ENCODE measurements at places on chromosomes 5 and 9.

DNA sequence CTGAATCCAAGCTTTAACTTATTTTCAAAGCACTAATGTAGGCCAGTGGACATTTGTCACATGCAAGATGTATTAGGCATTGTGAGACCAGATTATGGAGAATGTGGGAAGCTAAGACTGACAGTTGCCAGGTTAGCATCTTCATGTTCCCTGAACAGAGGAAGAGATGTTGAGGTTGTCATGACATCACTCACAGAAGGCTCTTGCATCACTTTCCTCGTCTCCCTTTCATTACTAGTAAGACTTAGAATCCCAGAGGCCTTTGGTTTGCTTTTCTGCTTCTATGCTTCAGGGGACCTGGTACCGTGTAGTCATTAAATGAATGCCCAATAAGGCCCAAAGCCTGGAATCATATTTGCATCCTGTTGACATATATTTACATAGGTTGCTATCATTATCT lies 76.4 kb upstream of the RPS23 start:
- no peak for DNase-seq

DNA sequence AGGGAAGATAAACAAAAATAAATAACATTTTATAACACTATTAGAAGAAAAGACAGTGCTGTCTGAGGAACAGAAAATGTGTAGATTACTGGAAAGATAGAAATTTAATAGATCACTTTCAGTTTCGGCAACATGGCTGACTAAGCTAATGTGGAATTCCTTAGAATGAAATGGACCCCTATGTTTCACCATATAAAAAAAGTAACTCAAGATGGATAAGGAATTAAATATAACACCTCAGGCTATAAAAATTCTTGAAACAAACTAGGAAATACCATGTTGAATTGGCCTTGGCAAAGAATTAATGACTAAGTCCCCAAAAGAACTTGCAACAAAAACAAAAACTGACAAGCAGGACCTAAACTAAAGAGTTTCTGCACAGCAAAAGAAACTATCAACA lies 558.3 kb downstream of the CHSY3 start:
- DNase-seq, result no peak

GRCh38 chr9:88993327-88993726 lies 2.1 kb downstream of the S1PR3 start:
- DNase-seq, result no peak

- DNase-seq, result no peak
Measured at GRCh38 chr9:134416385-134417015, 90.2 kb downstream of the RXRA start.

DNA sequence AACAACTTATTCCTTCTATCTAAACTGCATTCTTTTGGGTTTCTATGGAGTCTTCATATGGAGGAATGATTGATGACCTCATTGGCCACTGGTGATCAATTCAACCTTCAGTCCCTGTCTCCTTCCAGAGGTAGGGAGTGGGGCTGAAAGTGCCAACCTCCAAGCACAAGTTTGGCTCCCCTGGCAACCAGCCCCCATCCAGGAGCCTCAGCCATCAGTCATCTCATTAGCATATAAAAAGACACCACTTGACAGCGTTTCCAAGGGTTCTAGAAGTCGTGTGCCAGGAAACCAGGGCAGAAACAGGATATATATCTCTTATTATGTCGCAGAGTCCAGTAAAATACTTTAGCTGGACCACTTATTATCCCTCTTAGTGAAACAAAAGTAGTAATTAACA lies 9.8 kb downstream of the SLC31A2 start:
- no peak for DNase-seq

- DNase-seq, result no peak
Measured at GRCh38 chr9:90385146-90385545, 257.5 kb downstream of the DIRAS2 start.

GRCh38 chr5:137453483-137454080 lies 45.5 kb downstream of the SPOCK1 start:
- peak; percentile 88 for DNase-seq

- DNase-seq, result peak; percentile 84
Measured at GRCh38 chr9:84697509-84698114, 28.1 kb downstream of the NTRK2 start.

DNA sequence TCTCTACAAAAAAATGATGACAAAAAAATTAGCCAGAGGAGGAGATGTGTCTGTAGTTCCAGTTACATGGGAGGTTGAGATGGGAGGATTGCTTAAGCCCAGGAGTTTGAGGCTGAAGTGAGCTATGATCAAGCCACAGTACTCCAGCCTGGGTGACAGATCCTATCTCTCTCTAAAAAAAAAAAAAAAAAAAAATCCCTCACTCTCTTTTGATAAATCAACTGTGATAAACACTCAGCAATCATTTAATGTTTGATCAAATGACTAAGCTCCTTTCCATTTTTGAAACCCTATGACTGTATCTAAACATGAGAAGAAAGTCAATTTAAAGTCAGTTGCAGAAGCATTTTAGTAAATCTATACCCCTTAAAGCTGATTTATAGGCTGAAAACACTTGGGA lies 112.1 kb upstream of the IL6ST start:
- DNase-seq, result no peak

DNA sequence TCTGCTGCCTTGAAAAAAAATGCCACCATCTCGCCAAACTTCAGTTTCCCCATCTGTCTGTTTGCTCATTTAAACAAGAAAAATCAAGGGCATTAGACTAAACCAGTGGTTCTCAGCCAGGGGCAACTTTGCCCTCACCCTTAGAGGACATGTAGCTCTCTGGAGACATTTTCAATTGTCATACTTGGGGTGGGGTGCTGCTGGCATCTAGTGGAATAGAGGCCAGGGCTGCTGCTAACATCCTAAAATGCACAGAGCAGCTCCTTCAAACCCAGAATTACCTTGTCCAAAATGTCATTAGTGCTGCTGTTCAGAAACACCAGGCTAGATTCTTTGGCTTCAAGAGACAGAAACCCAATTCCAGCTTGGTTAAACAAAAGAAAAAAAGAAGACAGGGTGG lies 71.1 kb upstream of the FOXE1 start:
- DNase-seq, result no peak

- DNase-seq, result no peak
Measured at GRCh38 chr5:121292664-121293063, 559.0 kb upstream of the FTMT start.

- no peak for DNase-seq
Measured at GRCh38 chr5:108649106-108649505, 98.6 kb upstream of the FER start.

- no peak for DNase-seq
Measured at GRCh38 chr5:12951846-12952245, 992.6 kb downstream of the DNAH5 start.

- no peak for DNase-seq
Measured at GRCh38 chr5:107361945-107362344, 308.8 kb downstream of the EFNA5 start.

- no peak for DNase-seq
Measured at GRCh38 chr9:25808554-25808953, 130.3 kb upstream of the TUSC1 start.

DNA sequence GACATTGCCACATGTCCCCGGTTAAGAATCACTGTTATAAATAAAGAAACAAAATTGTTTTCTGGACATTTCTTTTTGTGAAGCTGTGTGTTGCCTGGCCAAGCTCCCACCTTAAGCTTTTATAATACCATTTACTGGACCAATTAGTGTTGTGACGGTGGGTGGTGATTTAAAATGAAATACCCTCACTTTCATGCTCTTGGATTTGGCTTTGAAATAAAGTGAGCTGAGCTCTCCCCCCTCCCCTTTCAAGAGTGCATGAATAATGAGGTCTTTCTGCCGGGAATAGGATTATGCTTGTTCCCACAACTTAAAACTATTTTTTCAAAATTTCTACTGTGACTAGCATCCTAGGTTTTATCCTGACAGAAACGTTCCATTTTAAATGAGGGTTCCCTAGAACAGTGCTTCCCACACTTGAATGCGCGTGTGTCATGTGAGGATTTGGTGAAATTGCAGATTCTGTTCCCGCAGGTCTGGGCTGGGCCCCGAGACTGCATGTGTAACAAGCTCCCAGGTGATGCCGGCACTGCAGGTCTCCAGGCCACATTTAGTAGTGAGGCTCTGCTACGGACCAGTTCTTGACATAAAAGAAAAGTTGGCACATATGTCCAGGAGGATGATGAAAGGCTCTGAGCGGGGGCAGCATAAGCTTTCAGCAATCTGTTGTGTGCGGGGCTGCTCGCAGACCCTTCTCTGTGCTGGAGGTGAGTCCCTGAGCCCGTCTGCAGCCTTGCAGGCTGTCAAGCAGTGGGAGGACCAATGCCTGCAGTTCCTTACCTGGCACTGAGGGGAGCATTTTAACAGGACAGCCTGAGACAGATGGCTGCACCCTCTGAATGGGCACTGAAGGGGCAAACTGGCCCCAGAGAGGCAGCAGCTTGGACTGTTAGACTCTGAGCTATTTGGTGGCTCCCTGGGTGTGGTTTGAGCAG lies 24.4 kb downstream of the IQGAP2 start:
- no peak for DNase-seq

GRCh38 chr5:42089705-42090104 lies 164.6 kb downstream of the FBXO4 start:
- no peak for DNase-seq

DNA sequence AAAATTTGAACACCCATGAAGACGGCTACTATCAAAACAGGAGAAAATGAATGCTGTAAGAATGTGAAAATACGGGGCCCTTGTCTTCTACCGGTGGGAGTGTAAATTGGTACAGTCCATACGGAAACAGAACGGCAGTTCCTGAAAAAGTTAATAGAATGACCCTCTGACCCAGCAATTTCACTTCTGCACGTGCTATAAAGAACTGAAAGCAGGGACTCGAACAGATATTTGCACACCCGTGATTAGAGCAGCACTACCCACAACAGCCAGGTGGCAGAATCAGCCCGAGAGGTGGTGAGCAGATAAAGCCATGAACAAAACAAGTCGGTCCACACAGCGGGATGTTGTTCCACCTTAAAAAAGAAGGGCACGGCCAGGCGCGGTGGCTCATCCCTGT lies 22.6 kb upstream of the SLC12A7 start:
- DNase-seq, result no peak

DNA sequence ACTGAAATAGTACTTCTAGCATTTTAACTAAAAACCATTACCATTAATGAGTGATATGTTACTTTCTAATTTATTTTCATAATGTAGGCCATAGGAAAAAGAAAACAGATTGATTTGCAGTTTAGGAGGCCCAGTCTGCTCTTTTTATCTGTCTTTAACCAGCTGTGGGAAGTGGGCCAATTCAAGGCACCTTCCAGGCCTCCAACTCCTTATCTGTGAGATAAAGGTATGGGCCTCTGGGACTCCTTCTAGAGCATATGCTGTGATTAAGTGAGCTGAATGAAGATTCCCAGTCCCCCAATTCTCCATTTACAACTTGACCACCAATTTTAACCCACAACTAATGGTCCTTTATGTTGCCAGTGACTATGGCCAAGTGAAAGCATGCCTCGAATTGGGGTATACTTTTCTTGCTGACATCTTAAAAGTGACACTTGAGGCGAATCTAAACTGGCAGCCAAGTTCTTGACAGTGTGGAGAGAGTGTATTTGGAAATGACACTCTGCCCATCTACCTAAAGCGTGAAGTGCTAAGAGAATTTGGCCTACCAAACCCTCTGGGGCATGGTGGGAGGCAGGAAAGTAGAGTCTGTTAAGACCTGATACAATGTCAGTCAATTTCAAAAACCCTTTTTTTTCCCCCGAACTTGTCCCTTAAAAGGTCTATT lies 88.3 kb downstream of the PIK3R1 start:
- no peak for DNase-seq

DNA sequence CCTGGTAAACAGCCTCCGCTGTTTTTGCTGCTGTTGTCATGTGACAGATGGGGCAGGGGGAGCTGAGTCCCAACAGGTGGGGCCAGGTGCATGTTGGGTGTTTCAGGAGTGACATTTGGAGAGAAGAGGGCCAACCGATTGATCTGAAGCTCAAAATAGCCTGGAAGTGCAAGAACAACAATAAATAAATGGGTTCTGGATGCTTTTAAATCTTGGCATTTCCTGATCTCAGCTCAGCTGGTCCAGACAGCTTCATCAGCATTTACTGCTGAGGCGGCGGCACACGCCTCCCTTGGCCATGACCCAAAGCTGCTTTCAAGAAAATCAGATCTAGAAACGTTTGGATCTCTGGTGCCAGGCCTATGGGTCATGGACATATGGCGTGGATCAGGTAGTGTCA lies 70.5 kb downstream of the PPARGC1B start:
- no peak for DNase-seq

DNA sequence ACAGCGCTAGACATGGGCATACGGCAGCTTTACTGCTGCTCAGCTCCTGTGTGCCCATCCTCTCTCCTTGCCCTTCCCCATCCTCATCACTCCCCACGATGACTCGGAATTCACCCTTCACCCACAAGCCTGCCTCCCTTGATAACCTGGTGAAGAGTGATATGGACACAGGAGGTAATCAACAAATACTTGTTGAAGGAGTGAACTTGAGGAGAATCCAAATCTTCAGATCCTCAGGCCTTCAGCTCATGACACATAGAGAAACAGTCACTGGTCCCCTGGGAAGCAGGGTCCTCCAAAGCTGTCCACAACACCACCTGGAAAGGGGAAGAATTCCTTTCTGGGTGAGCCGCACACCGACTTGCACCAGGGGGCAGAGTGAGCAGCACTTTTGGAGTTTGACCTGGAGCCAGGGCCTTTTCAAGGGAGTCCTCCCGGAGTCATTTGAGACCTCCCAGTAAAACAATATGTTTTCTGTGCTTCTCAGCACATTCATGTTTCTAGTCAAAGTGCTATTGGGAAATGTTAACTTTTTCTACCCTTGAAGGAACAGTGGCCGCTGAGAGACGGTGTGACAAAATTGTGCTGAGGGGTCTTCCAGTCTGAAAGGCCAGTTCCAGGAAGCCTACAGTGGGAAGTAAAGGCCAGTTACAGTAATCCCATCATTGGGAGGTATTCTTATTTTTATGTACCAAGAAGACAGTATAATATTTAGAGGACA lies 332.3 kb downstream of the CWC27 start:
- peak; percentile 72 for DNase-seq

- DNase-seq, result no peak
Measured at GRCh38 chr5:135073761-135074345, 39.8 kb upstream of the PITX1 start.

- DNase-seq, result no peak
Measured at GRCh38 chr9:5614192-5614591, 14.7 kb upstream of the RIC1 start.

DNA sequence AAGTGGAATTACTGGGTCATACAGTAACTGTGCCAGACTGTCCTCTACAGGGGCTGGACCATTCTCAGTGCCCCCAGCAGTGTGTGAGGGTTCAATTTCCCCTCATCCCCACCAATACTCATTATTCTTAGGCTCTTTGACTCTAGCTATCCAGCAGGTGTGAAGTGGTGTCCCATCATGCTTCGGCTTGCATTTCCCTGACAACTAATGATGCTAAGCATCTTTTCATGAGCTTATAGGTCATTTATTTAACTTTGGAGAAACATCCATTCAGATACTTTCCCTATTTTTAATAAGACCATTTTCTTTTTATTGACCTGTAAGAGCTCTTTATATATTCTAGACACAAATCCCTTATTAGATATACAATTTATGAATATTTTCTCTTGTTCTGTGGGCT lies 63.6 kb downstream of the ADAMTS2 start:
- no peak for DNase-seq

- no peak for DNase-seq
Measured at GRCh38 chr5:122470365-122470764, 158.3 kb downstream of the SNCAIP start.

- DNase-seq, result no peak
Measured at GRCh38 chr5:12704955-12705354, 800.7 kb upstream of the CTNND2 start.

GRCh38 chr5:5699062-5699461 lies 276.6 kb downstream of the ICE1 start:
- peak; percentile 22 for DNase-seq

GRCh38 chr9:112631313-112632070 lies 86.4 kb downstream of the INIP start:
- DNase-seq, result no peak

GRCh38 chr9:74499111-74499601 lies 2.0 kb downstream of the RORB start:
- DNase-seq, result peak; percentile 21
